ENCODE measurements at places on chromosomes 13 and 19. TPM values are rescaled to one million over a fixed set of nuclear protein-coding genes. Genes with fewer than 3 reads are reported as not detected.

Gene DLL3
- polyA plus RNA-seq = 57.3 TPM

Gene ZNF578
- polyA plus RNA-seq = 3.7 TPM

GRCh38 chr19:35846038-35846668, 6.2 kb downstream of the NPHS1 start:
- no peak for DNase-seq

Gene GPR108
- 80.8 TPM for polyA plus RNA-seq

- no peak for DNase-seq
These were observed 8.1 kb upstream of the BCL3 start for GRCh38 chr19:44740351-44740824.

GRCh38 chr13:73038064-73038463, 20.7 kb upstream of the KLF5 start:
- no peak for DNase-seq

DNA sequence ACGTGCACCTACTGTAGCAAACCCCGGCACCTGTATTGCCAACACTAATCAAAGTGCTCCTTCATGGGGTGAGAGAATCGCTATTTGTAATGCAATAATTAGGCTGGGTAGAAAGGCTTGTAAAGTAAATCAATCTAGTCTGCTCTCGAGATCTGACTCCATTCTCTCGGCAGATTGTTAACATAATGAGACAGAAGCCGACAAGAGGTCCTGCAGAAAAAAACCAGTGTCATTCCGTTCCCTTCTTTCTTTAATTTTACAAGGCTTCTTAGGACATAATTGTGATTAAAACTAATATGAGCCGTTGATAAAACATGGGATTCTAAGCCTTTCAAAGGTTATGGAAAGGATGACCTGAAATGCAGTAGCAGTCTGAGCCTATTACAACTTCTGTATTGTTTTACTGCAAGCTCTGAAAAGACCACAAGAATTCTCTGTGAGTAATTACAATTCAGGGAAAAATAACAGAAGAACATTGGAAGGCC, 530.0 kb downstream of the PCDH9 start:
- peak; percentile 40 for DNase-seq

DNA sequence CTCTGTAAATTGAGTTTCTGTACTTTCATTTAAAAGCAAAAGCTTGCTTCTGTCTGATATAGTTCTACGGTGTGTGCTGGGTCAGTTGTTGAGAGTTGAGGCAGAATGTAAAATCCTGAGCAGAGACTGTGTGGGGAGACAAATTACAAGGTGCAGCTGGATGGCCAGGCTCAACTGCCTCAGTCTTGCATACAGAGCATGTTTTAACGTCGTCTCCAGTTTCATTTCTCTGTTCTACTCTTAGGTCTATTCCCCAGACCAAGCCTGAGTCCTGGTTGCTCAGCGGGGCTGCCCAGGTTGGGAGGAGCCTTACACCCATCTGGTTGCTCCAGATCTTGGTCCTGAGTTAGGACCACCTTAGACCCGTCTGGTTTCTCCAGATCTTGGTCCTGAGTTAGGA, 54.4 kb upstream of the MEDAG start:
- no peak for DNase-seq

Gene CGB8
- polyA plus RNA-seq = not detected

GRCh38 chr19:32555786-32556185, 25.2 kb upstream of the PDCD5 start:
- no peak for DNase-seq

- no peak for DNase-seq
These were observed 35.0 kb upstream of the FRY start for GRCh38 chr13:31996601-31997000.

Gene PGLYRP1
- not detected for polyA plus RNA-seq

Gene FAM83E
- polyA plus RNA-seq = 0.95 TPM

DNA sequence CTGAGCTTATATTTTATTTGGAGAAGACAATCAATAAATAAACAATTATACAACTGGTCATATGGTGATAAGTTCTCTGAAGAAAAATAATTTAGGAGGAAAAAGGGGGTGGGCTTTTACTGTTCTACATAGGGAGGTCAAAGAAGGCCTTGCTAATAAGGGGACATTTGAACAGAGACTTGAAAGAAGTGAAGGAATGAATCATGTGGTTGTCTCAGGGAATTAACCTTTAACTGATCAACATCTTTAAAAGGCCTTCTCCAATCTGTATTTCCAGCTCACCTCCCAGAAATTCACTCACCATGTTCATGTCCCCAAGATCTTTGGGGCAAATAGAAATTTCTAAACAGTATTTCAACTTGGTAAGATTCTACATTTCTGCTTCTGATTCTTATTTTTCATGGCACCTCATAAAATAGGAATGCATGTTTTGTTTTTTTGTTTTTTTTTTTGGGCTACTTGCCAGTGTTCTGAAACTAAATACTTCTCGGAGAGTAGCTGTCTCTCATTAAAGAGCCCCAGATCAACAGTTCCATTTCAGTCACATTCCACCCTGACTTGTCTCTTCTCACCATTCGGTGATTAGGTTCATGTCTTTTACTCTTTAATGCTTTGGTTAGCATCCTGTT, 19.2 kb upstream of the LPAR6 start:
- no peak for DNase-seq

Data from brain (organoid and tissue), 16 donors.